Psoas muscle (tissue), 8 donors: ENCODE measurements at places on chromosomes 3 and 15. TPM values are rescaled to one million over a fixed set of nuclear protein-coding genes. Genes with fewer than 3 reads are reported as not detected.

DNA sequence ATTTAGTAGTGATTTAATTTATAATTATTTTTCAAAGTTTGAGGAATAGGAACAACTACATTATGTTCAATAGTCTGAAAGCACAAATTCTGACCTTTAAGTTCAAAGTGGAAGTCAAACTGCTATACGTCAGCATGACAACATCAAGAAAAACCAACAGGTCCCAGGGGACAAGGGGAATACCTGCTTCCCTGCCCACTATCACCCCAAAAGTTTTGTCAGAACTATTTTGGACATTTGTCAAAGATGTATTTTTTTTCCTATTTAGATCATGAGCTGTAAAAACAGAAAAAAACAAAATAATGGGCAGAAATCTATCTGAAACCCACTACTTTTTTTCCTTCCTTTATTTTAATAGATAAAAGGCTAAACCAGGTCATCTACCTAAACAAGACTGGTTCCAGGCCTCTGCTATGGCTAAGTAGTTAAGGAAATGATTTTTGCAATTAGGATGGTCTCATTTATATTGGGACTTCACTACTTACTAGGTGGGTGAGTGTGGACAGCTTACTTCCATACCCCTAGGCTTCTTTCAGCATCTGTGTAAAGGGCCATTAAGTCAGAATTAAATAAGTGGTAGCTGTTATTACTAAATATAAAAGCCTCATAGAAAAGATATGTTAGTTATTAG, 746.3 kb downstream of the FHIT start:
- no peak for DNase-seq

- peak; percentile 66 for DNase-seq
These were observed 2.6 kb downstream of the FAM43A start for GRCh38 chr3:194688200-194688740.

GRCh38 chr3:49929291-49930167, at the start of gene MON1A:
Gene MON1A, minus strand, starts transcription at chr3:49929811. Its CDS starts 16,465 bp downstream, at chr3:49913346.
- DNase-seq = peak; percentile 98

GRCh38 chr15:77013776-77014131, 18.8 kb downstream of the PSTPIP1 start:
- peak; percentile 46 for DNase-seq

DNA sequence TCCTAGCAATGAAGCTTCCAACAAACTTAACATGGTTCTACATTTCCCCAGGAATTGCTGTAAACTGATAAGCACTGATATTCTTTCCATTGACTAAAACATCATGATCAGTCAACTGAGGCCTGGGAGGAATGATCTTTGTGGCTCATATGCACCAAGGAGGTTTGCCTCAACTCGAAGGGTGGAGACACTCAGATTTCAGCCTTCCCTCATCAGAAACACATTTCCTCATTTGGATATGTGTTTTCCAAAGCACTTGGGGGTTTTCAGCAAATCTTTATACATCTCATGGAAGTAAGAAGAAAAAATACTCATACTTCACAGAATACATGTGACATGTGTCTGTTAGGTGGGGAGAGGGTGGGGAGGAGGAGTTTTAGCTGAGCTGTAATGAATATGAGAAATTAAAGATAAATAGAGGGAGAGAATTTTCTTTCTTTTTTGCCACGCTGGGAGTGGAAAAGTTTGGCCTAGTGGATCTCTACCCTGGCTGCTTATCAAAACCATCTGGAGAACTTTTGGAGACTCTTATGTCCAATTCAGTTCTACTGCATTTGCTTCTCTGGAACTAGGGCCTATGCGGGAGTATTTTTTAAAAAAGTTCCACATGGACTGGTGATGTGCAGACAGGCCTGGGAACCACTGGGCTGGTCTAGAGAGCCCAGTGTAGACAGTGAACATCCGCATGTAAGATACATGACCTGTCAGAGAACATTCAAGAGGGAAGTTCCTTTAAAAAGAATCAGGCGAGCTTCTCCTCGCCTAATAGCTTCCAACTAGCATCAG, 301.0 kb upstream of the ICE2 start:
- no peak for DNase-seq

Gene THBS1
- total RNA-seq = 30.4 TPM

Gene SLC28A1
- 0.49 TPM for total RNA-seq

DNA sequence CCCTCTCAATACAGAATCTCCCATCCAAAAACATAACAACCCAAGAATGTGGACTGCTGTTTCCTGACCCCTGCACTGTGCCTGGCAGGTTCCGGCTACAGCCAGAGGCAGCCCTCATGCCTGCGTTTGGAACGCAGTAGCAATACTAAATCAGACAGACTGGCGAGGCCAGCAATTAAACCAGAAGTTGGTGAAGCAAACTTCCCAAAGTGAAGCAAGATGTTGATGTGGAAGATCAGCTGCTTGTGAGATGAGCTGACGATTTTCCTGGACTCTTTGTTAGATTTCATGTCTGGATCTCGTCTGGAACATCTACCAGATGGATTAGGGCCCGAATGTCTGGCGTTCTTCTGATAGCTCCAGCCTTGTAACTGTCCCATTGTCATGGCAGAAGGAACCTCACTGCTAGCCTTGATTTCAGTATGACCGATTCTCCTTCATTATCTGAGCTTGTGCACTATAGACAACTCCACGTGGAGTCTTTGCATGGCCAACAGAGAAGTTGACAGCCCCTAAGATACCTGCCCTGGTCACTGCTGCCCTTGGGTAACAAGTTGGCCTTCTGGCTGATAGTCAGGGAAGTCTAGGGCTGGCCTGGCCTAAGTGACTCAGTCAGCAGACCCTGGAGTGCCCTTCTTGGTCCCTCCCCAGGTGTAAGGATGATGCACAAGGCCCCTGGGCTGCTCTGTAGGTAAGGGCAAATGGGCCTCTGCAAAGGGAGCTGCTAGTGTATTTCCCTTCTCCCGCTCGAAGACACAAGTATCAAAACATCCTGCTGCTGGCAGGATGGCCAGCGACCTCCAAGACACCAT, 126.5 kb downstream of the ADAMTS17 start:
- no peak for DNase-seq

DNA sequence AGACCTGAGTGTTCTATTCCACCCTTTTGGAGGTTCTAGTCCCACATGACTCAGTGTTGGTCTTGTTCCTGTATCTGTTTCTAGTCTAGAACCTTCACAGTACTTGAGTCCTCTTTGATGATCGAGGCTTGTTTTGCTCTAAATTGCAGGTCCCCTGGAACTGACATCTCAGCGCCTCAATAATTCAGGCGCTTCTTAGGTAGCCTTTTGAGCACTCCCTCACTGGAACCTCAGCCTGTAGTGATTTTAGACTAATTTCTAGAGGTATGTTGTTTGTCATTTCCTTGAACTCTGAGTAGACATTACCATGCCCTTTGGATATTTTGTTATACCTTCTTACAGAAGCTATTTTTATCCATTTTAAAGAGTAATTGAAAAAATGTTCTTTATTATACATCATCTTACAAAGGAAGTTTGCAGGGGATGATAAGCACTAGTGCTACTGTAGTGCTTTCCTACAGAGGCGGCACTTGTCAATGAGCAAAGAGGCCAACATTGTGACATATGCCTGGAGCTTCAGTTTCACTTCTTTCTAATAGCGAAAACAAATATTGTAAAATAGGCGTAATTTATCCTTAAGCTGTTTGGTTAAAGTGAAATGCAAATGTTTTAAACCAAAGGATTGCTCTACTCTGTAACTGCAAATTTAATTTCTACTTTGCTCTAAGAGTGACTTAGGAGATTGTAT, 75.7 kb downstream of the EFL1 start:
- DNase-seq = no peak

Gene SI
- not detected for total RNA-seq

Gene MST1
- 6.1 TPM for total RNA-seq

- DNase-seq = no peak
These were observed 39.3 kb downstream of the CDCP1 start for GRCh38 chr3:45106874-45107273.

Gene C2CD4A
- 0.09 TPM for total RNA-seq

GRCh38 chr3:88151358-88151757, 1.6 kb downstream of the C3orf38 start:
- DNase-seq = no peak

DNA sequence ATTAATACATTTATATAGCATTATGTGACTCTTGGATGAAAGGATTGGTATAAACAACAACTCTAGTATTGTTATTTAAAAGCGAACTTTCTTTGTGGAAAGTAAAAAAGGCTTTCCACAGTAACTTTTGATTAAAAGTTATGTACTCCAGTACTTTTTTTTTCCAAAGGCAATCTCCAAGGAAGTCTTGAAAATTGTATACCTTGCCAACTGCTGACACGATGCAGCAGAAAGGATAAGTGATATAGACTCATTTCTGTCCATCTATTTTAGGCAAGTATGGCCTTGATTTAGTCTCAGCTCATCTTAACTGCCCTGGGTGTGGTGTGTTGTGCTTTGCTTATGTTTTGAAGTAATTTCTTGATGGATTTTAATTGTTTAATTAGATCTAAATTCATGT, 79.7 kb downstream of the OTOL1 start:
- DNase-seq = no peak

Gene GOLGA6C
- not detected for total RNA-seq
